Memory B cell (primary cell): ENCODE measurements at places on chromosomes 2 and 18.

DNA sequence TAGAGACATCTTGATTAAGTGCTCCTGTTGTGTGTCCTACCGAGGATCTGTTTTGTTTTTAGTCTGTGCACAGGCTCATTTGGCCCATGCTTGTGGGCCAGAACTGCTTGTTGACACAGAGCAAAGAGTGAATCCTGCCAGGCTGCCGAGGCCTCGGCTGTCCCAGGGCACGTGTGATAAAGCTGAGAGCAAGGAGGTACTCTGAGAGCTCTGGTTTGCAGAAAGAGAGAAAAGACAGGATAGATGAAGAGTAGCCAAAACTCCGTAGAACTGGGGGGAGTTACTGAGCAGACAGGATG lies 175.1 kb downstream of the FAM210A start:
- no peak overlapping the region for H3K27ac ChIP-seq
- no peak for DNase-seq
- peaks cover 3% of the 10 kb centered on the region for H3K27me3 ChIP-seq
- no peaks in the 10 kb centered on the region for H3K36me3 ChIP-seq

- no peak overlapping the region for H3K27ac ChIP-seq
- no peaks in the 10 kb centered on the region for H3K27me3 ChIP-seq
- no peak for DNase-seq
- no peak overlapping the region for H3K4me3 ChIP-seq
- H3K36me3 ChIP-seq: no peaks in the 10 kb centered on the region
- H3K4me1 ChIP-seq: peaks cover 3% of the 10 kb centered on the region
Measured at GRCh38 chr2:28601616-28602015, 105.8 kb downstream of the PLB1 start.

- H3K4me3 ChIP-seq: no peak overlapping the region
- H3K36me3 ChIP-seq: no peaks in the 10 kb centered on the region
- no peak for DNase-seq
- no peaks in the 10 kb centered on the region for H3K4me1 ChIP-seq
- H3K27me3 ChIP-seq: no peaks in the 10 kb centered on the region
Measured at GRCh38 chr18:70991577-70991976, 702.7 kb downstream of the SOCS6 start.

DNA sequence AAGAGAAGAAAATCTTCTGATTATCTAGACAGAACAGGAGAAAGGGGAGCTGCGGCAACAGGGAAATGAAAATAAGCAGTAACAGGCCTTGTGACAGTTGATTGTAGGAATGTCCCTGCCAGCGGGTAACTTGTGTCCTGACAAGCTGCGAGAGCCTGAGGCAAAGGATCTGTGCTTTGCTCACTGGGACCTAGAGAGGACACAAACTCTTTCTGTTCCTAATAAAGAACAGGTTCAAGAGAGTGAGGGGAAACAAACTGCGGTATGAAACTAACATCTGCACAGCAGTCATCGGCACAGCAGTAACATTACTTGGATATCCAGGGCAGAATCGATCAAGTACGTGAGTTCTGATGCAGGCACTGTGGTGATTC lies 103.7 kb upstream of the THOC1 start:
- no peaks in the 10 kb centered on the region for H3K36me3 ChIP-seq
- no peak overlapping the region for H3K27ac ChIP-seq
- H3K4me1 ChIP-seq: peaks cover 3% of the 10 kb centered on the region
- peaks cover 9% of the 10 kb centered on the region for H3K27me3 ChIP-seq
- no peak overlapping the region for H3K4me3 ChIP-seq

DNA sequence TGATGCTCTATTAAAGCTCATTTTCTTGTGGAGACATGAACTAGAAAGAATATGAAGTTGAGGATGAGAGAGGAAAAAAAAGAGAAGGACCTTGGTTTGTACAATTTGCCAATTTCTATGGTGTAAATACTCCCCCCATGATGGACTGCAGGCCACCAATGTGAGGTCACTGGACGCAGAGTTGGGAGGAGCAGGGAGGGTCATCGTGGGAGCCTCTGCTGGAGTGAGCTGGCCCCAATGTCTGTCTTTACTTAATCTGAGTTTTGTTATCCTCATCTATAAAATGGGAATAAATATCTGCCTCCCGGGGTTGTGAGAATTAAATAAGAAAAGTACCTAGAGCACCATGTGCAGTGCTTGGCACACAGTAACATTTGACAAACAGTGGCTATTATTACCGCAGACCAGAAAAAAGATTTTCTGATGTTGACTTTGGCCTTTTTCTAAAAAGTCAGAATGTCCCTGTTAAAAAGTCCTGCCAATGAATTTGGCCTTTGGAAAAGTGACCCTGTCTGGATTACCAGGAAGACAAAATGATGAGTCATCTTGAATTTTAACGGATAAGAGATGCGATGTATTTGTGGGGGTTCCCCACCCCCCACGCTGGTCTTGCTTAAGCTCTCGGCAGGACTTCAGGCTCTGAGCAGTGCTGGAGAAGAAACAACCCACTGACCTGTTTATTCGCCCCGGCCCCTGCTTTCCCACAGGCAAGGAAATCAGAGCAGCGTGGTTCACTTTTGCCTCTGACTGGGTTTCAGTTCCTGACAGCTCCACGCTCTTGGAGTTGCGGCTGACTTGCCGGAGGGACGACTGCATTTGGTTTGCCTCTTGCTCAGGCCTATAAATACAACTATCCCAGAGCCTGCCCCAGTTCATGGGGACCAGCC lies 50.3 kb upstream of the FOSL2 start:
- peaks cover under 1% of the 10 kb centered on the region for H3K27me3 ChIP-seq
- H3K27ac ChIP-seq: no peak overlapping the region
- H3K4me1 ChIP-seq: no peaks in the 10 kb centered on the region
- H3K36me3 ChIP-seq: peaks cover 6% of the 10 kb centered on the region
- H3K4me3 ChIP-seq: no peak overlapping the region

DNA sequence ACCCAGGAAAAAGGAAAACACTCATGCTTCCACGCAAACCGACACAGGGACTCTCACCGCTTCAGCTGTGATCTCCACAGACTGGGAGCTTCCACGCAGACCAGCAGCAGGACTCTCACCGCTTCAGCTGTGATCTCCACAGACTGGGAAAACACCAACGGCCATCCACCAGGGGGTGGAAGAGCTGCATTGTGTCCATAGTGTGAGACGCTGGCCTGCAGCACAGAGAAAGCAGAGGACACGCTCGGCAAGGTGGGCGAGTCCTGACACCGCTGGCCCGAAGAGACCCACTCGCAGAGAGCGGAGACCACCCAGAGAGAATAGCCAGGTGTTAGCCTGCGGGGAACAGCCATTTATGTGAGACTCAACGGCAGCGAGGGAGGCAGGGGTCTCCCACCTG lies 42.5 kb upstream of the NFATC1 start:
- no peak for DNase-seq
- no peaks in the 10 kb centered on the region for H3K27me3 ChIP-seq
- no peak overlapping the region for H3K27ac ChIP-seq
- peaks cover 15% of the 10 kb centered on the region for H3K4me1 ChIP-seq

DNA sequence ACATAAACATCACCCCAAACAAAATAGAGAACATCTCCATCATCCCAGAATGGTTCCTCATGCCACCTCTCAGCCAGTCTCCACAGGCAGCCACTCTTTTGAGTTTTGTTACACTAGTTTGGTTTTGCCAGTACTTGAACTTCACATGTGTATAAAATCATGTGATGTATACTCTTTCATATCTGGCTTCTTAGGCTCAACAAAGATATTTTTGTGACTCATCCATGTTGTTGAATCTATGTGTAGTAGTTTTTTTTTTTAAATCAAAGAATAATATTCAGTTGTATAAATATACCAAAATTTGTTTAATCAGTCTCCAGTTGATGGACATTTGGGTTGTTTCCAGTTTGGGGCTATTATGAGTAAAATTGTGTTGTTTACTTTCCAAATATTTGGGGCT lies 75.9 kb downstream of the PMS1 start:
- H3K4me3 ChIP-seq: no peak overlapping the region
- DNase-seq: no peak
- peaks cover 2% of the 10 kb centered on the region for H3K4me1 ChIP-seq
- H3K27ac ChIP-seq: peak overlapping the region; percentile 77

DNA sequence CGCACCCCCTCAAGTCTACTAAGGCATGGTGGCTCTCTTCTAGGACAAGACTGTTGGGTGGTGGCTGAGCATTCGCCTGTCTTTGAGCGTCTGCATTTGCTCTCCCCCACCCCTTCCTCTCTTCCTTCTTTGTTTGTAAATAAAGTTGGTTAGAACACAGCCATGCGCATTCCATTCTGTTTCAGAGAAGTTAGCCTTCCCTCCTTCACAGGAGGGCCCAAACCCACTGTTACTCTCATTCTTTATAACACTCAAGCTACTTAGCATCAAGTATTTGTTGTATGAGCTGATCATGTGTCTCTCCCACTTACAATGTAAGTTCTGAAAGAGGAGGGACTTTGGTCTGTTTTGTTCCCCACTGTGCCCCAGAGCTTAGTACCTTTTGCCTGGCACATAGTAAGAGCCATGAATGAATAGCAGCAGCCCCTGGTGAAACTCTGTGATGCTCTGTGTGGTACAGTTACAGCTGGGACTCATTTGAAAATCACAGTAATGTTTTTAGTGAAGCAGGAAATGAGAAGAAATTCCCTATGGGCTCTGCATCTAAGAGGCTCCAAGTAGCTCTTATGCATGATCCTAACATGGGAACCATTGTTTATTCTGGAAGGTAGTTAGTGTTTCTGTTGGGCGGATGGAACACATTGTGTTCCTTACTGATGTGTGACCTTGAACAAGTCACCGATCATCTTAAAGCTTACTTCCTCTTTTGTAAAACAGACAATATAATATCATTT lies 7.7 kb downstream of the MGAT5 start:
- peak overlapping the region; percentile 42 for H3K4me3 ChIP-seq
- DNase-seq: no peak
- peaks cover 60% of the 10 kb centered on the region for H3K4me1 ChIP-seq
- peaks cover 13% of the 10 kb centered on the region for H3K36me3 ChIP-seq

- no peak overlapping the region for H3K4me3 ChIP-seq
- H3K27ac ChIP-seq: no peak overlapping the region
- H3K4me1 ChIP-seq: no peaks in the 10 kb centered on the region
Measured at GRCh38 chr2:71777946-71778345, 324.6 kb downstream of the DYSF start.

DNA sequence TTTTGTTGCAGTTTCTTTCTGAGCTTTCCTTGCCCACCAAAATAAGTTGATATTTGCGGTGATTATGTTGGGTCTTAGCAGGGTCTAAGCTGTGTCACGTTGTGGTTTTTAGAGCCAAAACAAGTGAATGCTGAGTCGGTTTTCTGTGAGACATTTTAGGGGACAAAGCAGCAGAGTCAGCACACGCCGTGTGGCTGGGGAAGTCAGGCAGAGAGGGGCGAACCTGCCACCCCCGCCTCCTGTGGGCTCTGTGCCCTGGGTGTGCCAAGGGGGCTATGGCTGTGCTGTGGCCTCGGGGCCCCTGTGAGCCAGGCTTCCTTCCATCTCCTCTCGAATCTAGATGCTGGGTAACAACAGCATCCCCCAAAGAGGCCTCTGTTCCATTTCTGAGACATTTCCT lies 30.8 kb upstream of the TMEM87B start:
- peaks cover 2% of the 10 kb centered on the region for H3K4me1 ChIP-seq
- H3K4me3 ChIP-seq: no peak overlapping the region
- H3K36me3 ChIP-seq: peaks cover 2% of the 10 kb centered on the region
- DNase-seq: no peak

GRCh38 chr2:133599811-133600210 lies 31.5 kb upstream of the NCKAP5 start:
- no peak for DNase-seq
- no peaks in the 10 kb centered on the region for H3K36me3 ChIP-seq
- H3K27me3 ChIP-seq: peaks cover 3% of the 10 kb centered on the region

DNA sequence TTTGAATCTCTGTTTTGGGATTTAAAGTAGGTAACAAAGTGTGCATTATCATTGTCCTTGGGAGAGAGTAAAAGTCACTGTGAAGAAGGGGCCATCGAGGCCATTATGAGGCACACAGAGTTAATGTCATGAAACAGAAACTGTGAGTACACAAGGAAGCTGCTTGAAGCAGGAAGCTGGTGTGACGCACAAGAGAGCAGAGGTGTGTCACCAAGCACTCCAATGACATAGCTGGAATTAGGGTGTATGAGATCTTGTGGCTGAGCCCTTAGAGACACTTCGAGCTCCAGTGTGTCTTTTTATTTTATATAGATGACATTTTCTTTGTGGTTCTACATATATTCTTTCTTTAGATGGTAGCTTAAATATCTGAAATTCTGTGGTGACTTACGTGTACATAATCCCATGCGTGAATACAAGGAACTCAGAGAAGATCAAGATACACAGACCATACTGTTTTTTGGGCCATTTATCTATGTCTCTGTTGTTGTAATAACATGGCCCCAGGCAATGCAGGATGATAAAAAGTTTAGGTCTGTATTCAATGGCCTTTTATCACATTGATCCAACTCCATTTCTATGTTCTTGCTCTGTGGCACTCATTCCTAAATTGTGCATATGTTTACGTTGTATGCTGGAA lies 164.7 kb upstream of the FAM98A start:
- H3K4me3 ChIP-seq: no peak overlapping the region
- no peak for DNase-seq
- H3K4me1 ChIP-seq: no peaks in the 10 kb centered on the region
- no peaks in the 10 kb centered on the region for H3K36me3 ChIP-seq

DNA sequence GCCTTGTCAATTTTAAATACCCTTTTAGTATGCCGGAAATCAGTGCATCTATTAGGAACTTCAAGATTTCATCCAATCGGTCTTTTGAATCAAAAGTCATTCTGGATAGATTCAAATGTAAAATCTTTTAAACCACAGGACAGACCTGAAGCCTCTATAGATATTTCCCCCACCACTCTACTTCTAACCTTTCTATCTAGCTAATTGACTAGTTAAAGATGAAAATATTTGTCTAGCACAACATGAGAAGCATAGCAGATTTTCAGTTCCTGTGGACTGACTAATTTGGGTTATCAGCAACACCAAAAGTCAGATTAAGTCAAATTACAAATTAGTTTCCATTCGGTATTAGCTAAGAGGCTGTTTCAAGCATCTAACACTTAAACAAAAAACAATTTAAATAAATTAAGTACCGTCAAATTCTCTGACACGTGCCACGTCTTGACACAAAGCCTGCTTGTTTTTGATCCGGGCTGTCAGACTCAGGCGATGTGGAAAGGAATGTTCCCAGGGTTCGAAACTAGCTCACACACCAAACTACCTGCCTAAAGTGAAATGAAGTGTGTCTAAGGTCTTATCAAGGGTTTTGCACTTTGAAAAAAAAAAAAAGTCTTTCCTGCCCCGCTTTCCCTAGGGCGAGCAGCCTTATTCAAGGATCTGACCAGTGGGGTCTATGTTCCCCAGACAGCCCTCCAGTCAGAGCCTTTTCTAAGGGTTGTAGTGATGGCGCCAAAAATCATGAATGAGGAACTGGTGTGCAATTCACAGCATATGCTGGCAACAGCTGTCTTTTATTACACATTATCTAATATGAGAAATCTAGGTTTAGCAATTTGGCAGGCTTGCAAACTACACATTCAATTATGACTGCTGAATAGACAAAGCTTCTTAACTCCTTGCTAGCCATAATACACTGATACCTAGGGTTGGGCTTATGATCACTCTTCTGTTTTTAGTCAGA lies 4.7 kb downstream of the CYTIP start:
- peak; percentile 7 for DNase-seq
- peak overlapping the region; percentile 97 for H3K27ac ChIP-seq
- peaks cover 43% of the 10 kb centered on the region for H3K4me1 ChIP-seq

GRCh38 chr2:35503738-35504199 lies 851.8 kb upstream of the CRIM1 start:
- H3K27me3 ChIP-seq: no peaks in the 10 kb centered on the region
- H3K27ac ChIP-seq: no peak overlapping the region
- no peak for DNase-seq
- no peaks in the 10 kb centered on the region for H3K4me1 ChIP-seq
